ENCODE measurements at places on chromosomes 3 and 15.

- no peak for DNase-seq
Measured at GRCh38 chr3:50978991-50979667, 304.4 kb downstream of the DOCK3 start.

DNA sequence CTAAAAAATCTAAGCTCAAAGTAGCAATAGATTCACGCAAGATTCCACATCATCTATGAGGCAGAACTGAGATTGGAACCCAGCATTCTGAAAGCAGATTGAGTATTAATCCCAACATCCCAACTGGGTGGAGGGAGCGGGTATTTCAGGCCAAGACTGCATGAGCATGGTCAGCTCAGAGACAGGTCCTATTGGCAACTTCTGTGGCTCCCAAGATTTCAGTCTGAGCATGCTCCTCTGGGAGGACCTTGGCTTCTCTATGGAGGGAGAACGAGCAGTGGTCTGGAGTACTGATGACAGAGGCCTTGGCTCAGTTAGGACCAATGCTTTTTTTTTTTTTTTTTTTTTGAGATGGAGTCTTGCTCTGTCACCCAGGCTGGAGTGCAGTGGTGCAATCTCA is 4.0 kb upstream of the ITGA11 start:
- DNase-seq, result no peak

DNA sequence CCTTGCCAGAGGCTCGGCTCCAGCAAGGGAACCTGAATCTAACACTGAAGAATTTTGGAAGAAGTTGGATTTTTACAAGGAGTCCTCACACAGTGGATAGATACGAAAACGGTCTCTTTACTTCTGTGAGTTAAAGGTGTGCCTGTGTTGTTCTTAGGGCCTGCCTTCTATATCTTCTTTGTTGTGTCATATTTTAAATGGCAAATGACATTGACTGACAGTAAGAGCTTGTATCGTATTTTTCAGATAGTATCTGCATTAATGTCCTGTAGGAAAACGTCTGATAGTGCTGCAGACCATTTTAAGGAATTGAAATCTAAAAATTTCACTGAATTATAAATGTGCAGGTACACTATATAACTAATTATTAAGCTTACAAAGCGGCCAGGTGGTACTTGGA is 56.3 kb downstream of the PTPRG start:
- no peak for DNase-seq

GRCh38 chr3:153357436-153357835 is 195.4 kb downstream of the RAP2B start:
- DNase-seq, result no peak

GRCh38 chr3:142468456-142468855 is 20.6 kb upstream of the XRN1 start:
- no peak for DNase-seq

- DNase-seq, result no peak
Measured at GRCh38 chr3:190968616-190969015, 106.1 kb upstream of the GMNC start.

- no peak for DNase-seq
Measured at GRCh38 chr15:67201136-67201535, 53.3 kb downstream of the AAGAB start.

- no peak for DNase-seq
Measured at GRCh38 chr3:27392950-27393679, 23.9 kb upstream of the NEK10 start.

- no peak for DNase-seq
Measured at GRCh38 chr3:41102053-41102556, 97.2 kb upstream of the CTNNB1 start.

GRCh38 chr3:180409883-180410282 is 192.1 kb upstream of the TTC14 start:
- DNase-seq, result no peak

DNA sequence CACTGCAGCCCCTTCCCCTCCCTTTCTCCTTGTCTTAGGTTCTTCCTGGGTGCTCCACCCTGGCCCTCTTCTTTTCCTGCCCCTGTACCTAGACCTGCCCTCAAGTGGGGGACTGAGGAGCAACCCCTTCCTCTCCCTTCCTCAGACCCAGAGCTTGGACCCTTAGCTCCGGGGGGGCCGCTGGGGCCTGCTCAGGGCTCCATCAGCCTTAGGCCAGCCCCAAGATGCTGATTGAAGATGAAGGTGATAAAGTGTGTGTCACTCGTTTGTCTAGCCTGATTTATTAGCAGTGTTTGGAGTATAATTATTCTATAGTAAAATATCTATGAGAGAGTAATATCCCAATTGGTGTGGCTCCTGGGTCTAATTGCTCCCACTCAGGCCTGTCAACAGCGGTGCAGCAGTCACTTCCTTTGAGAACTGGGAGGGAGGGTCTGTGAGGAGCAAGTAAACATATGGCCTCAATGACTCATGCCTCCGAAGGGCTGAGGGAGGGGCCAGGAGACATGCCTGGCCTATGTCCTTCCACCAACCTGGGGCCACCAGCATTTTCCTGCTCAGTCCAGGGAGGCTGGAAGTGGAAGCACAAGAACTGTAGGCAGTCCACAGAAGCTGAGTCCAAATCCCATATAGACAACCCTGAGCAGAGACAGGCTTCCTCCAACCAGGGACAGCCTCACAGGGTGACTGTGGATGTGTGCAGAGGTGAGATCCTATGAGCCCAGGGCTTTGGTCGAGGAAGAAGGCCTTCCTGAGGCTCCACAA is 123.2 kb downstream of the DNAJB8 start:
- DNase-seq, result no peak

GRCh38 chr15:38975282-38975990 is 410.8 kb upstream of the RASGRP1 start:
- DNase-seq, result no peak

- DNase-seq, result no peak
Measured at GRCh38 chr15:65249641-65250040, 37.0 kb downstream of the PARP16 start.

- DNase-seq, result no peak
Measured at GRCh38 chr3:147369231-147369630, 37.1 kb downstream of the ZIC4 start.

DNA sequence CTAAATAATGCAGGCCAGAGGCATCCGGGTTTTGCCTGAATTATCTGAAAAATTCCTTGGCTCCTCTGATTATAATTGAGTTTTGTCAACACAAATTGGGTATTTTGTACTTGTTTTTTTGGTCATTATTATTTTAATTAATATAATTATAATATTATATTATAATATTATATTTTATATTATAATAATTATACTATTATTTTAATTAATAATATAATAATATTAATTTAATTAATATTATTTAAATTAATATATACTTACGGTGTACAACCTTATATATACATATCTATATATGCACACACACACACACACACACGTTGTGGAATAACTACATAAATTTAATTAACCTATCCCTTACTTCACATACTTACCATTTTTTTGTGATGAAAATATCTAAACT is 73.5 kb downstream of the RYR3 start:
- no peak for DNase-seq

DNA sequence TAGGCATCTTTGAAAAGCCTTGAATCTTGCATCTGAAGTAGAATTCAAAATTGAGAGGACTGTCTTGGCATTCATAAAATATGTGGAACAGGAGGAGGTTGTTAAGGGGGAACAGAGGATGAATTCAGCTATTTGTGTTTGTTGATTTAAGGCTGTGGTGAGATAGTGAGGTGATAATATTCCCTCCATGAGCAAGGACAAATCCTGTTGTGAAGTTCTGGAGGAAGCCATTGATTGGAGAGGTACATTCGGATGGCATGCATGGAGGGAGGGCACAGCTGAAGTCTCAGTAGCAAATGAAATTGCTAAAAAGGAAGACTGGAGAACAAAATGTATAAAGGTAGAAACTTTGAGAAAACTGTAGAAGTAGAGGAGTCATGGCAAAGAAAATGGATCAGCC is 443.8 kb downstream of the NLGN1 start:
- DNase-seq, result no peak

DNA sequence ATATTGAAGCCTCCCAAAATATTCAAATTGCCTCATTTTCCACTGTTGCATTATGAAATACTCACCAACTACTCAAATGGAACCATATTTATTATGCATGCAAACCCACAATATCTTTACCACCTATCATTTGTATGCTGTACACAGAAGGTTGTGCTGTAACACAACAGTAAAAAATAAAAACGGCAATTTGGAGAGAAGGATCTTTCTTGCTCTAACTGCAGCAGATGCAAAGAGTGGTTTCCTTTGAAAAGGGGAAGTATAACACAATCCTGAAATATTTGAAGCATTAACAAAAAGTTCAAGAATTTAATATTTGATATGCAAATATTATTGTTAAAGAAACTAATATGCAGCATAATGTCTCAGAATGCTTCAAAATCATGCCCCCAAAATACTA is 244.5 kb upstream of the SUCLG2 start:
- no peak for DNase-seq

DNA sequence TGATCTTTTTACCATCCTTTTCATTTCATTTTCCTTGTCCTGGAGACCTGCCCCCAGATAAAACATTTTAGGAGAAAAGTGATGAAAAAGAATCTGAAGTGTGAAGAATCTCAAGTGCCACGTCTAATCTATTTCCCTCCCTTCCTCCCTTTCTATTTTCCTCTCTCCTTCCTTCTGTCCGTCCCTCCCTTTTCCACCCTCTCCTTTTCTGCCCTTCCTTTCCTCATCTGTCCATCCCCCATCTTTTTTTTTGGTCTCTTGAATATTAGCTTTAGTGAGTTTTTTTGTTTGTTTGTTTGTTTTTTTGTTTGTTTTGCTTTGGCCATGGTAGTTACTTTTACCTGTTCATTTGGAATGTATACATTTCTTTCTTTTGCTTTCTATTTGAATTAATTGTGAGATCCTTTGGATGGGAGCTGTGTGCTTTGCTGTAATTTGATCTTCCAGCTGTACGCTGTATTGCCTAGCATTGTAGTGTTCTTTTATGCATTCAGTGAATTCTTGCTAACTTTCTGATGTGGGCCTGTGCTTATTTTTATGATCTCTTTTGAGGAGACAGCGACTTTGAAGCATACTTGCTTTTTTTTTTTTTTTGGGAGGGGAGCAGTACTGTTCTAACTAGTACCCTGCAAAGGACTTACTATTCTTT is 19.2 kb downstream of the CDIN1 start:
- no peak for DNase-seq

GRCh38 chr15:87633525-87633924 is 623.0 kb downstream of the NTRK3 start:
- no peak for DNase-seq

- DNase-seq, result peak; percentile 73
Measured at GRCh38 chr3:46065294-46065705, 38.0 kb upstream of the XCR1 start.

- no peak for DNase-seq
Measured at GRCh38 chr15:35690698-35691116, 144.7 kb upstream of the DPH6 start.

- DNase-seq, result no peak
Measured at GRCh38 chr3:127951276-127951675, 36.2 kb downstream of the KBTBD12 start.

DNA sequence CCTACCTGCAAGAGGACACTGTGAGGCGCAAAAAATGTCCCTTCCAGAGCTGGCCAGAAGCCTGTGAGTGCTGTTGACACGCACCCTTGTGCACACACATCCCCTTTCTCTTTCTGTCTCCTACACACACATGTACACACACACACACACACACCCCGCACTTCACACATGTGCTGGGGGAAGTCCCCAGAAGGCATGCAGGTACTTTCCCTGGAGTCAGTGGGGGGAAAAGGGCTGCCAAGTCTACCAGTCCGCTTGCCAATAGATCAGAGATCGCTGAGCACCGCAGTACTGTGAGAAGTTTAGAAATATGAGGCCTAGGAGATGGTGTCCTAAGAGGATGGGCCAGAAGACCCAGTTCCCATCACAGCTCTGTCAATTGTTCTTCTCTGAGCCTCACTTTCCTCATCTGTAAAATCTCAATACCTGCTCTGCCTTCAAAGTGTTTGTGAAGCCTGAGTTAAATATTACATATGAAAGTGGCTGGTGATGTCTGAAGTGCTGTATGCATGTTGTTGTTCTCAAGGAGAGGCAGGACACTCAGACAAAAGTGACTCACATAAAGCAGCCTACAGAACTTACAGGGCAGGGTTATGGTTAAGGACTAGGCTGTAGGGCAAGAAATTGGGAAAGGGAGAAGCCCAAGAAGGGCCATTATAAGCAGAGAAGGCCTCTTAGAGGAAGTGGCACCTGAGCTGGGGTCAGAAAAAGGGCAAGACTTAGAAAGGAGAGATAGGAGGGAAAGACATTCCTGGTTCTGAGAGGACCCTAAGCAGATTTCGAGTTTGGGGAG is 6.8 kb downstream of the IL17RE start:
- DNase-seq, result no peak

GRCh38 chr3:49799761-49800160 is at the start of gene CDHR4:
Gene CDHR4 (minus strand): TSS chr3:49799873. CDS start chr3:49799812, 61 bp downstream.
- no peak for DNase-seq

DNA sequence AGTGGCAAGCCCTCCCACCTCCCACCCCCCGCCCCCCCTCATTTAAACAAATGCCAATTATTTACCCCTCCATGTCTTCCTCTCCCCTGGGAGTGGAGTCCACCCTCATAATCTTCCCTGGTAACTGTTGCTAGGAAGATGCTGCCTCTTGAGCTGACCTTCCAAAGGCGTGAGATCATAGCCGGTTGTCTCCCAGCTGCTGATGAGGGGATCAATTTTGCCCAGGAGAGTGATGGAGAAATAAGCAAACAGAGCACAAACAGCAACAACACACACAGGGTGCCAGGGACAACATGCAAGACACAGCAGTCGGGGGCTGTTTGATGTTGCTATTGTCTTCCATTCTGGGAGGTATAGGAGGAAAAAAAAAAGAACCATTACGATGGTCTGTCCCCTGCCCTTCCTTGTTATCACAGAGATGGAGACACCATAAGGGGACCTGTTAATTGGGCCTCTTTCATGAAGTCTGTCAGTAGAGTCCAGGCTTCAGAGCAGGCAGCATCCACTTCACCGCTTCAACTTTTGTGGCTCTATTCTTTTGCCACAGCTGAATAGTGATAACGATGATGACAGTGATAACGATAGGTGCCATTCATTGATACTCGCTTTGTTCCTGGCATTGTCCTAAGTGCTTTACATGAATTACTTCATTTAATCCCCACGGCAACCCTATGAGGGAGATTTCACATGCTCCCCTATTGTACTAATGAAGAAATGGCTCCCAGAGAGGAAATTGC is 76.9 kb upstream of the RGMA start:
- DNase-seq, result no peak

DNA sequence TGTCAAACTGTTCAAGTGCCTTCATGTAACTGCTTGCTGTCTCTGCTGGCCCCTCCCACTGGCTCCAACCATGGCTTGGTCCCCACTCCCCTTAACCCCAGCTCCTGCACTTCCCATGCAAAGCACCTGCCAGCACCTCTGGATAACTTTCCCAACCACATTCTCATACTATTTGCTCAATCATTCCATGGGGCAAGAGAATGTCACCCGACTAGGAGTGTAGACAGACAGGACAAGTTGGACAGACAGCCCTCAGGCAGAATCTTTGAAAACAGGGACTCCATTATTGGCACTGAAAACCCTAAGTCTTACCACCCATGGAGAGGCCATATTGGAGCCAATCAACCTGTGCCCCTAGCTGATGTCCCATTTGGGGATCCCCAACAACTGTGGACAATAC is 246.5 kb downstream of the RPLP1 start:
- DNase-seq, result no peak

- no peak for DNase-seq
Measured at GRCh38 chr15:31341071-31341470, 14.4 kb downstream of the KLF13 start.

Data from T follicular helper cell (primary cell).